Activated CD4-positive, alpha-beta T cell treated with anti-CD3 and anti-CD28 coated beads for 36 hours (primary cell): ENCODE measurements at places on chromosomes 3 and 15.

- DNase-seq, result no peak
Observed at GRCh38 chr15:62752657-62753517, 289.7 kb upstream of the TPM1 start.

DNA sequence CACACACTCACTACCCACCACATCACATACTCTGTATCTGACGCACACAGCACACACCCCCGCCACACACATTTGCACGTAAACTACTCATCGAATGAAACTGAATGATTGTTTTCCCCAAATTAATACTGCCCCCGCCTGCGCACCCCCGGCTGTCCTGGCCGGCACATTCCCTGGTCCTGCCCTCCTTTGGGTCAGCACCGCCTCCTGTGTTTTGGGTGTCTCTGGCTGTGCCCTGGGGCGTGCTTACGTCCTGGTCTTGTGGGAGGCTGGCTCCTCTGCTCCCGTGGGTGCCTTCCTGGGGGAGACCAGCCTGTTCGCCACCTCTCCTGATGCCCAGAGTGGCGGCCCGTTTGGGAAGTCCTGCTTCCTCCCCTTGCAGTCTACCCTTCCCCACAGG, 30.2 kb downstream of the APBA2 start:
- no peak for DNase-seq

DNA sequence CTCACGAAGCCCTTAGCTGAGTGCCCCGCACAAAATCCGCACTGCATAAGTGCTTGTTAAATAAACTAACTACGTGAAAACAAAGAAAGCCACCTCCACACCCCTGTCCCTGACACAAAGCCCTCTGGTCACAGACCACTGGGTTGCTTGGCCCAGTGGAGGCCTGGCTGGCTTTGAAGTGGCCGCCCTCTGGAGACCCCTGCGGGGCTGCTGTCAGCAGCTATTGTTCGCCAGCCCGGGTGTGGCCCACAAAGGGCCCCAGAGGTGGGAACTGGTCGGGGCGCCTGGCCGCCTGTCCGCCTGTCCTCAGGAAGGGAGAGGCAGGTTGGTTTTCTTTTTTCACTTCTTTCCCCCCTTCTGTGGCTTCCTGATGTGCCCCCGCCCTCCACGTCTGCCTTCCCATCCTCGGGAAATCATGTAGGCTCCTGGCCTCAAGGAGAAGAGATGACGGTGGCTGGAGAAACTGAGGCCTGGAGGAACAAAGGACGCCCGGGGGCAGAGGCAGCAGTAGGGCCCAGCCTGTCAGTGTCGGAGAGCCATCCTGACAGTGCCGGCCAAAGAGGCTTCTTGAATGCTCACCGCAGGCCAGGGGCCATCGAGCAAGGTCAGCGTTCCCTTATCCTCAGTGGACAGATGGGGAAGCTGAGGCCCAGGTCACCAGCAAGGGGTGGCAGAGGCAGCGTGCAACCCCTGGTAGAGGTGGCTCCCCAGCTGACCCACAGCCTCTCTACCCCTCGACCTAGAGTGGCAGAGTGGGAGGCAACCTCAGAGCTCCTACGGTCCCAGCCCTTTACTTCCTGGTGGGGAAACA, 61.1 kb downstream of the SLC6A6 start:
- no peak for DNase-seq

DNA sequence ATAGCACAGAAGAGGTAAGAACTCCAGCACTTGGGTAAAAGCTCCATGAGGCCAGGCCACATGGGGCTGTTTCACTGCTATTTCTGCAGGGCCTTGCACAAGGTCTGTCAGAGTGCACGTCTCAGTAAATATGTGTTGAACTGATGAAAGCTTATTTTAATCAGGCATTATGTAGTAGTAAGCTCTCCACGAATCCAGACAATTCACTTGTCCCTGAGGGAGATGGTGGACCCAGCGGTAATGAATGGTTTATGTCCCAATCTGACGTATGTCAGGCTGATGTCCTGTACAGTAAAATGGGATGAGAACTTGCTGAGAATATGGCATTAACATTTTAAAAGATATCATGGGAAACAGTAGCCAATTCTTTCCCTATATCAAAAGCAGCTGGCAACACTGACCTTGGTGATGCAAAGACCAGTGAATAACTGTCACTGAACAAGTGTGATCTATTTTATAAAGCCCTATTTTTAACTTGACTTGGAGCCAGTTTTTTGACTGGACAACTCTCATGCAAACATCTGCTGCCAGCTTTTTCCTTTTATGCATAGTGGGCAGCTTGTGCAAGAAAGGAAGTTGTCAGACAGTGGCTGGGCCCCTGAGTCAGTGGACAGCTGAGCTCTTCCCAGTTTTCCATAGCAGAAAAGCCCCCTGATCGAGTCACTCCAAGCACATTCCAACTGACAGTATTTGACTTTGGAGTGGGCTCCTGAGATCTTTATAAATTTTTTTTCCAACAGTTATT, 519.8 kb upstream of the MDFIC2 start:
- DNase-seq, result no peak

DNA sequence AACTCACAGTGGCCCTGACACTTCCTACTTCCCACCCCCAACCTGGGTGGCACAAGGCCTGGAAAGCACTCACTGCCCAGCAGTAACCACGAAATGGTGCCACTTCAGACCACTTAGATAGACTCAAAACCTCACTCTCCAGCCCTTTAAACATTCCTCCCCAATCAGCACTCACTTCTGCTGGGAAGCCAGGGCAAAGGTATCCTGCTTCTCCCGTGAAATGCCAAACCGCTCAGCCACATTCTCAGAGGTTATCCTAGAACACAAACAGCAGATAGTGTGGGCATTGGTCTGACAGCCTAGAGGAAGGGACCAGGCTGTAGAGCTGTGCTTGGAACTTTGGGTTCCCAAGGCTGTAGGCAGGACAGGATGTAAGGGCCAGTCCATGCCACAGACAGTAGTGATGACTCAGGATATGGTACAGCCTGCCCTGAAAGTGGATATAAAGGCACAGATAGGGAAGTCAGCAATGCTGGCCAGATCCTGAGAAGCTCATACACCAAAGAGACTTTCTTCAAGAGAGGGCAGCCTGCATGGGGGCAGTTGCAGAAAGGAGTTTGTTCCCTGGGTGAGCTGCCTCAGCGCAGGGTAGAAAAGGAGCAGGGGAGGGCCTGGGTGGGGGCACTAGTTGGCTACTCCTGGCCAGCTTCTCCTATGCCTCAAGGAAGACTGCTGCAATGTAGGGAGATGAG, 9.2 kb downstream of the ACAA1 start:
- no peak for DNase-seq

- no peak for DNase-seq
Observed at GRCh38 chr3:177109688-177110330, 87.5 kb downstream of the TBL1XR1 start.

GRCh38 chr3:34646911-34647460, 848.6 kb downstream of the PDCD6IP start:
- DNase-seq, result no peak

GRCh38 chr3:180690061-180690460, 10.8 kb upstream of the CCDC39 start:
- no peak for DNase-seq

GRCh38 chr3:160607826-160608225, 42.5 kb upstream of the KPNA4 start:
- no peak for DNase-seq

GRCh38 chr3:14431452-14431916, 29.1 kb downstream of the SLC6A6 start:
- DNase-seq, result no peak
